ENCODE measurements at places on chromosomes 1 and 21.

DNA sequence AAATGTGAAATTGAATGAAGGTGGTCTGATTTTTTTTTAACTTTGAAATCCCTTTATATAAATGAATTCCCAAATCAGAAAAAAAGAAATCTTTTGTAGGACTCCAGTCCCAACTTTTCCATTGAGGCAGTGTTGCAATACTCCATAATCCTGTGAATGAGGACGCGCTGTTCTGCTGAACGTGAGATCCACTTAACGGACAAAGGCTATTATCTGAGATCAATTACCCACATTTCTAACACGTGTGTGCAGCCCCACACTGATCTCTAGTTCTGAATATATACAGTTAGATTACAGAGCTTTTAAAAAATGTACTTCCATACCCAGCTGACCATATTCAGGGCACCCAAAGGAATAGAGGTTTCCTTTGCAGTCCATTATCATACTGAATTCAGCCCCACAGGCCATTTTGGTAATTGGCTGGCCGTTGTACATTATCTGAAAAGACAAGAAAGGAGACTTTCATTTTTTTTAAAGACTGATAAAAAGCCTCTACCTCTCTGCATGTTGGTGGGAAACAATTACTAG lies 19.0 kb downstream of the RCC2 start:
- DNase-seq: no peak

DNA sequence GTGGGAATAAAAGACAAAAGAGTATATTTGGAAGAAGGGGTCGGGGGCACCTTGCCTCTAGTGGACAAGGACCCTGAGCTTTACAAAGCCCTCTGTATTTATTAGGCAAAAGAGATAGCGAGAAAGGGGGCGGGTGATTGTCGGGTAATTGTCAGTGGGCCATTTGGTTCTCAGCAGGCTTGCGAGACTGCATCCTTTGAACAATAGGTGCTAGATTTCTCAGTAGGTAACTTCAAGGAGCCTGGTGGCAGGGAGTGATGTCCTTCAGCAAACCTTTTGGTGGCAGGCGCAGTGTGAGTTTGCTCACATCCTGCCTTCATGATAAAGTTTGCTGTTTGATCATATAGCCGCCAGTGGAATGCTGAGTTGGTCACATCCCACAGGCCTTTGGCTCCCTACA lies 71.4 kb downstream of the AXDND1 start:
- DNase-seq: no peak

GRCh38 chr21:20968391-20968790 lies 29.8 kb upstream of the NCAM2 start:
- DNase-seq: no peak

DNA sequence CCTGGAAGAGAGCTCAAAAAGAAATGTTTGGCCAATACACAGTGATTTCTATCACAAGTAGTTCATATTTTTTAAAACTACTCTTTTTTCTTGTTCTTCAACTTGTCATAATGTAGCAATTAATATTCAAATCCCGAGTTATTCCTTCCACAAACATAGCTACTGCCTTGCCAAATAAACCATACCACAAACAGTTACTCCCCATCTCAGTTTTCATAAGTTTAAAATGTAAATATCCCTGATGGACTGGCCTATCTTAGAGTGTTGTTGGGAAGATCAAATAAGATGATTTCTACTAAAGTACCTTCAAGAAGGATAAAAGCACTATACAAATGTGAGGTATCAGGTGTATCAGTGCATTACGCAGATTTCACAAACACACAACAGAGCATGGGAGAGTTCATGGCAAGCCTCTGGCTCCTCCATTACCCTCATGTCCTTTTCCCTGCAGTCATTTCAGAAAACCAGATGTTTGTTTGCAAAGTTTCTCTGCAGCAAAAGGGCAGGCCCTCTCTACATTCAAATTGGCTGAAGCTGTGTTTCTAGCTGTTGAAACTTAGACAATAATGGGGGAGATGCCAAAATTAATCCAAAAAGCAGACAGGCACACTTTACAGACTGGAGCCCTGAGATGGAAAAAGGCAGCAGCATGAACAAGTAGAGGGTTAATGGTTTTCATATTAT lies 16.1 kb downstream of the WLS start:
- DNase-seq: no peak

- no peak for DNase-seq
Measured at GRCh38 chr21:35053356-35054096, 4.4 kb upstream of the RUNX1 start.

- peak; percentile 92 for DNase-seq
Measured at GRCh38 chr1:92485381-92486250, 1.1 kb downstream of the GFI1 start.

DNA sequence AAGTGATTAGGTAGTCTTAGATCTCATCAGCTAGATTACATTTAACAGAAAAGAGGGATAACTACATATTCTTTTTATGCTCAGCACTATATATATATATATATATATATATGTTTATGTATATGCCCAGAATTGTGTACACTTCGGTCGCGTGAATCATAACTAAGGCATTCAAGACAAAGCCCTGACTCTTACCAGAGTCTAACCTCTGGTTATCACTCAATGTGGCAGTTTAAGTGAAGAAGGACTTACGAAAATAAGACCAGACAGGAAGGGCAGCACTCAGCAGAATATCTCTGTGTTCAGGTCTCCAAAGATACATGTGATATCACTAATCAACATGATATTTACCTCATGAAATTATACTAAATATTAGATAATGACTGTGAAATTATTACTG lies 1326.7 kb downstream of the MRPL39 start:
- DNase-seq: no peak

GRCh38 chr21:45863751-45864150 lies 117.8 kb upstream of the COL6A1 start:
- no peak for DNase-seq

DNA sequence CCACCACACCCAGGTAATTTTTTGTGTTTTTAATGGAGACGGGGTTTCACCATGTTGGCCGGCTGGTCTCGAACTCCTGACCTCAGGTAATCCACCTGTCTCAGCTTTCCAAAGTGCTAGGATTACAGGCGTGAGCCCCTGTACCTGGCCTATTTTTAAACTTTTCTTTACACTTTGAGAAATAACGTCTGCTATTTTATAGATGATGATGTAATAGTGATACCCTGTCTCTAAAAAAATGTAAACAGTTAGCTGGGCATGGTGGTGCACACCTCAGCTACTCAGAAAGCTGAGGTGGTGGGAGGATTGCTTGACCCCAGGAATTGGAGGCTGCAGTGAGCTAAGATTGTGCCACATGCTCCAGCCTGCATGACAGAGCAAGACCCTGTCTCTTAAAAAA lies 47.9 kb downstream of the RALGPS2 start:
- no peak for DNase-seq

GRCh38 chr1:125119024-125119441 lies 3934.3 kb downstream of the SRGAP2C start:
- DNase-seq: no peak

GRCh38 chr1:200334661-200335256 lies 75.1 kb downstream of the ZNF281 start:
- DNase-seq: no peak

DNA sequence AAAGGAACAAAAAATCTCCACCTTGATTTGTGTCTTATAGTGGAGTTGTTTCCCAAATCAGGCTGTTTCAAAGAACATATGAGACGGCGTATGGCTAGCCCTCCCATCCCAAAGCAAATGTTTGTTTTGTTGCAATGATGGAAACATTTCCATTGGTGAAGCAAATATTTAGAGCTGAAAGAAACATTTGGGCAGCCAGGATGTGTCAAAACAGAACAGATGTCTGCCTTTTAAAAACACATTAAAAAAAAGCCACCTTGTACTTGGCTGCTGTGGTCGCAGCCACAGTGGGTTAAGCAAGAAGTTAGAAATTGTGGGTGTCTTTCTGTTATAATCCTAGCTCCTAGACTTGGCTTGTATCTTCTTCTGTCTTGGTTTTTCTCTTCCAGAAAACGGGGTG lies 116.3 kb downstream of the PEX14 start:
- no peak for DNase-seq

GRCh38 chr1:206000641-206001339 lies 2.4 kb downstream of the RAB7B start:
- DNase-seq: no peak

DNA sequence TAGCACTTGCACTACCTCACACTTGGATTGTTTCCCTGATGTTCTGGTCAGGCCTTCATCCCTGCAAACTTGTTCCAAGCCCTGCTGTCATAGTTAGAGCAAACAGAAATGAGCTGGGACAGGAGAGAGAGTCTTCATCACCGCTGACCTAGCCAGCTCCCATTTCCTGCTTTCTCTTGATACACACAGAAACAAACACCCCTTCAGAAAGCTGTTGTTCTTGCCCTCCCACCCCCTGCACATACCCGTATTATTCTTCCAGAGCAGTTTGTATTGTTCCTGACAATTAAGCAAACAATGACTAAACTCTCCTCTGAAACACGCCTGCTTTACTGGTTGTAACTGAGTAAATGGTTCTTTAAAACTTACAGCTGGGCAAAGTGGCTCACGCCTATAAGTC lies 2.9 kb upstream of the SYT2 start:
- DNase-seq: no peak

- DNase-seq: no peak
Measured at GRCh38 chr21:44955141-44955797, 15.4 kb downstream of the SLX9 start.

DNA sequence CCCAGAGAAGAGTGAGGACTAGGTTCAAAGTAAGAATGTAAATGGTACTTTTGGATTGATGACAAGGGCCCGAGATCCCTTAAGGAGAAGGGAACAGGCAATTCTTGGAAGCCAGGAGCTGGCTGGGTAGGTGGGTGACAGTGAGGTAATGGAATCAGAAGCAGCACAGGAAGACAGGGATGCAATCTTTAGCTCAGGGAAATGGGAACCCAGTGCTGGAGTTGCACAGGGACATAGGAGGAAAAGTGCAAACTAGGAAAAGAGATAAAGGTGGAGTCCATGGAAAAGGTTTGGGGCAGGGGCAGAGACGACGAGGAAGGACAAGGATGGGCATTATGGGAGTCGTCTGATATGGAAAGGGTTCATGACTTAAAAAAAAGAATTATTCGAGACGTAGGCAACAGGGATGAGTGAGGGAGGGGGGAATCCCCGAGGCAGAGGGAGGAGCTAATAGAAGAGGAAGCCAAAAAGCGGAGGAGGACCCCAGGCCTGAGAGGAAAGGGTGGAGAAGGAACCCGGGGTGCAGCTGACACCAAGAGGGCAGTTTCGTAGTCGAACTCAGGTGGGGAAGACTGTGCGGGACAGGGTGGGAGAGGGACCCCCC lies 495 bp downstream of the PI4KB start:
- peak; percentile 57 for DNase-seq

- no peak for DNase-seq
Measured at GRCh38 chr1:106680776-106681344, 375.6 kb upstream of the PRMT6 start.
